H4 (cell line): ENCODE measurements at places on chromosomes 5 and 9. TPM values are rescaled to one million over a fixed set of nuclear protein-coding genes. Genes with fewer than 3 reads are reported as not detected.

GRCh38 chr5:126315341-126315740, 107.9 kb upstream of the GRAMD2B start:
- DNase-seq, result no peak

- DNase-seq, result no peak
Observed at GRCh38 chr5:135059000-135059923, 25.2 kb upstream of the PITX1 start.

DNA sequence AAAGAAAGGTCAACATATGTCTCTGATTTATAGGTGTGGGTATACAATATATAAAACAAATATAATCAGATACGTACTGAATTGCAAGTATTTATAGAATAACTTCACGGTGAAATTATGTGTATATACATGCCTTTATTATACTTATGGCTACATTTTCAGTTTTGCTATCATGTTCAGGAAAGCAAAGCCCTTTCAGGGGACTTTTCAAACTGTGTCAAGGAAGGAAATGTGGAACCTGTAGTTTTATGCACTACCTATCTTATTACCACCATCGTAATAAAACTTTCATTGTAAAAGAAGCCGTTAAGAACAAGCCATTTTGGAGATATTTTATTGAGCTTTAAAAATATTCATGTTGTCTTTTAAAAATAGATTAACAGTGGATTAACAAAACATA, 257.2 kb downstream of the PJA2 start:
- DNase-seq, result no peak

The C9orf43 gene
- 1.1 TPM in 1 of 2 replicates, not detected in the other for total RNA-seq
